ENCODE measurements at places on chromosomes 6 and 20. TPM values are rescaled to one million over a fixed set of nuclear protein-coding genes. Genes with fewer than 3 reads are reported as not detected.

DNA sequence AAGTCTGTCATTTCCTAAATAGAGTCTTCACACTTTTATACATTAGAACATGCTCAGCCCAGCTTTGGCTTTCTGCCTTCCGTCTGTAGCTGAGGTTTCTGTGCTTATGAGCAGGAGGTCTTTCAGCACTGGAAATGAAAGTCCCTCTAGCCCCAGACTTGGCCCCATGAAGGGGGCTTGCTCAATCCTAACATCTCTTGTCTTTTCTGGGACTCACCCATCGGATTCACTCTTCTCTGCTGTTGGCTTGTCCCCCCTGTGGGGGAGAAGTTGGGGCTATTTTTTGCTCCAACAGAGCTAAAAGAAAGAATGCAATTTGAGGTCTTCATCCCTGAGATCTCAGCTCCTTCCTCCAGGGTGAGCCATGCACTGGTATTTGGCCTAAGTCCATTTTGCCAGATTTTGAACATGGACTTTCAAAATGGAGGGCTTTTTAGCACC, 177.7 kb downstream of the MRPL14 start:
- DNase-seq: no peak

The KIF6 gene
- not detected for total RNA-seq

The JPH2 gene
- total RNA-seq: under 0.01 TPM

The GDAP1L1 gene
- not detected for total RNA-seq

GRCh38 chr20:4136078-4136966, 121.0 kb upstream of the RNF24 start:
- no peak for DNase-seq

GRCh38 chr6:30590509-30590908, 19.3 kb downstream of the ABCF1 start:
- no peak for DNase-seq

DNA sequence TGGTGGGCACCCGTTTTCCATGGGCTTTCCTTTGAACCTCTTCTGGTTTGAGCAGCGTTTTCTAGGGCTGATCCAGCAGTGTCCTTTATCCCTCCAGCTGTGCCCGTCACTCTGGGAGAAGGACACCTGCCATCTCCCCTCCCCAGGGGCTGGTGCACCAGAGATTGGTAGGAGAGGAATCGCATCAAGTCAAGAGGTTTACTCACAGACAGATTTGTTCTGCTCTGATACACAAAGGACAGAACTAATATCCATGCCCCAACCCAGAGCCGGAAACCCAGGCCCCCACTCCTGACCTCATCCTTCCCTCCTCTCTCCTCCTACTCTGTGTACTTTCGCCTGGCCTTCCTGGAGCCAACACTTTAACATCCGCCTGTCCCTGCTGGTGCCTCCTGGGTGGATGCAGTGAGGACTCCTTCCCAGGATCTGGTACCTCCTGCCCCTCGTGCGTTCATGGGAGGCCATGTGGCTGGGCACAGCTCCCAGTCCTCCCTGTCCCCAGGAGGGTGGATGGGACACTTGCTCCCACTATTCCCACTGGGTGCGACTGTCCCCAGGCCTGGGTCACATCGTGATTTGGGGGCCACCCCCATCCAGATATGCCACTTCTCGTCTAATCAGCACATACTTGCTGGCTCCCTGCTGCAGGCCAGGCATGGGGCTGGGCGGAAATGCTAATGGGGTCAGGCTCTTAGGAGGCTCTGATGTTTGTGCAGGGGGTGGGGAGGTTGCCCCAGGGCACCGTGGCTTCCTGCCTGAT, 286.3 kb downstream of the CDH4 start:
- no peak for DNase-seq

- DNase-seq: no peak
These were observed 47.9 kb upstream of the CLDN20 start for GRCh38 chr6:155215906-155216305.

The WFDC2 gene
- total RNA-seq: not detected

The FOXA2 gene
- 6.8 TPM for total RNA-seq

- DNase-seq: no peak
These were observed 108.3 kb upstream of the AKAP12 start for GRCh38 chr6:151131324-151132007.

DNA sequence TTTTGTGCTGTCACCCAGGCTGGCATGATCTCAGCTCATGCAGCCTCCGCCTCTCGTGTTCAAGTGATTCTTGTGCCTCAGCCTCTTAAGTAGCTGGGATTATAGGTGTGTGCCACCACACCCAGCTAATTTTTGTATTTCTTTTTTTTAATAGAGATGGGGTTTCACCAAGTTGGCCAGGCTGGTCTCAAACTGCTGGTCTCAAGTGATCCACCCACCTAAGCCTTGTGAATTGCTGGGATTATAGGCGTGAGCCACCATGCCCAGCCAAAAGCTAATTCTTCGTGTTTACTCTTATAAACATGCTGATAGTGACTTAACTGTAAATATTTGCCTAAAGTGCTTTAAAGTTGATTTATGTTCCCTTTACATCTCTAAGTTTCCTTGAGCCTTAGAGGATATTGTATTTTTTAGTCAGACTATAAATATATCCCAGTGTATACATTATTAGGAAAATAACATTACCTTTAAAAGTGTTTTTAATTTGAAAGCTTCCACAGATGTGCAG, 91.7 kb downstream of the COL21A1 start:
- DNase-seq: no peak

The MTCH1 gene
- 138 TPM for total RNA-seq

The TUBB2B gene
- under 0.01 TPM for total RNA-seq

- no peak for DNase-seq
These were observed 193.2 kb upstream of the MYLIP start for GRCh38 chr6:15935661-15936060.

GRCh38 chr20:6157345-6157744, 34.5 kb upstream of the FERMT1 start:
- DNase-seq: no peak

- DNase-seq: peak; percentile 97
These were observed 20.5 kb downstream of the PTK7 start for GRCh38 chr6:43096451-43097097.

The MLIP gene
- total RNA-seq: 0.53 TPM

DNA sequence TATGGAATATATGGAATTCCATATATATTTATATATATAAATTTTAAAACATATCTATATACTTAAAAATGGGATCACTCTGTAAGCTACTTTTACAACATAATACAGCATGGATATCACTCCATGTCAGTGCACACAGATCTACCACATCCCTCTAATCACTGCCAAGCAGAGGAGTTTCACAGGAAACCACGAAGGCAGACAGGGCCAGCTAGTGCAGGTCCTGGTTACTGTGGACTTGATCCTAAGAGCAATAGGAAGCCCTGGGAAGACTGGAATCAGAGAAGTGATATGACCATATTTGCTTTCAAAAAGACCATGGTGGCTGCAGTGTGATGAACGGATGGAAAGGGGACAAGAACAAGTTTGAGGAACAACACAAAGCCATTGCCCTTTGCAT, 40.0 kb upstream of the NRN1 start:
- no peak for DNase-seq

The CPNE5 gene
- total RNA-seq: not detected

- DNase-seq: no peak
These were observed 2.8 kb downstream of the PBX2 start for GRCh38 chr6:32187009-32187709.

The R3HDML gene
- not detected for total RNA-seq

The HFE gene
- 3.7 TPM for total RNA-seq

DNA sequence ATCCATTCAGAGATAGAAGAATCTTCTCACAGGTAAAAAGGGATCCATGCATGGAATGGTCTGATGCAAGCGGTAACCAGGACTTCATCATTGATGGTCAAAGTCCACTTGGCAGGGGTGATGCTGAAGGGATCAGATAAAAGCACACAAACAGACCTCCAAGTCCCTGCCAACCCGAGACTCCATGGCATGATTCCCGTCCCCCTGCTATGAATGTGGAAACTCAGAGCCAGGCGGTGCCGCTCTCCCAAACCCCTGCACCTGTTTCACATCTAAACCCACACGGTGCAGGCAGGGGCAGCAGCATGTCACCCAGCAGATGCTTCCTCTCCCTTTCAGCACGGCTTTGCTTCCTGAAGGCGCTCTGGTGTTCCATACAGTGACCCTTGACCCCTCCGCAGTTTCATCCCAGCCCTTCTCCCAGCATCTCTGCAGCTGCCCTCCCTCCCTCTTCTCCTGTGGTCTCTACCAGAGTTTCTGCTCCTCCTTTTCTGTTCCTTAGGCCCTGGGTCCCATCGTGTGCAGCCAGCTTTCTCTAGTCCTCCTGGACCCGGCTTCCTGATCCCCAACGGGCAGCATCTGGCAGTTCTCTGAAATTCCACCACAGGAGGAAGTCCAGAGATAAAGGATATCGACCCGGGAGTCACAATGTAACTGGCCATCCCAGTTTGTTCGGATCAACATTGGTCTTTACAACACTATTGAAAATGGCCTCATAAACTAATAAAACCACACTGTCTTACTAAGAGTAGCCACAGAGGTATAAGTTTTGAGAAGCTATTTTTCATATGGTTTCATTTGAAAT, 235.0 kb downstream of the TTLL2 start:
- no peak for DNase-seq

DNA sequence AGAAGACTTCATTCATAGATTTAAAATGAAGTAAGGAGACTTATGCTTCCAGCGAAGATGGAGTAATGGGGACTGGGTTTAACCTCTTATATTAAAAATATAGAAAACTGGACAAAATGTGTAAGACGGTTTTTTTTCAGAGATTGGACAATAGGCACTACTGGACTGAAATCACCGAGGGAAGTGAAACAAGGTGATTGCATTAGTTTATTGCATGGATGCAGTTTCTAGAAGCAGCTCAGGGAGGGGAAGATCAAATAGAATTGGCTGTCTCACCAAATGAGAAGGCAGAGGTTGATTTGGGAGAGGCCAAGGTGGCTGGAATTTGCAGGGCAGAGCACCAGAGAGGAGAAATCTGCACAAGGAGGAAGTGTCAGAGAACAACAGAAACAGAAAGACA, 162.6 kb downstream of the DNAH8 start:
- DNase-seq: no peak

- DNase-seq: peak; percentile 33
These were observed 16.9 kb upstream of the IL17F start for GRCh38 chr6:52261229-52261628.

The TFEB gene
- 13.2 TPM for total RNA-seq

GRCh38 chr20:31913431-31914157, 38.3 kb downstream of the PDRG1 start:
- no peak for DNase-seq

- peak; percentile 57 for DNase-seq
These were observed 20.1 kb downstream of the RNF24 start for GRCh38 chr20:3995067-3995748.

DNA sequence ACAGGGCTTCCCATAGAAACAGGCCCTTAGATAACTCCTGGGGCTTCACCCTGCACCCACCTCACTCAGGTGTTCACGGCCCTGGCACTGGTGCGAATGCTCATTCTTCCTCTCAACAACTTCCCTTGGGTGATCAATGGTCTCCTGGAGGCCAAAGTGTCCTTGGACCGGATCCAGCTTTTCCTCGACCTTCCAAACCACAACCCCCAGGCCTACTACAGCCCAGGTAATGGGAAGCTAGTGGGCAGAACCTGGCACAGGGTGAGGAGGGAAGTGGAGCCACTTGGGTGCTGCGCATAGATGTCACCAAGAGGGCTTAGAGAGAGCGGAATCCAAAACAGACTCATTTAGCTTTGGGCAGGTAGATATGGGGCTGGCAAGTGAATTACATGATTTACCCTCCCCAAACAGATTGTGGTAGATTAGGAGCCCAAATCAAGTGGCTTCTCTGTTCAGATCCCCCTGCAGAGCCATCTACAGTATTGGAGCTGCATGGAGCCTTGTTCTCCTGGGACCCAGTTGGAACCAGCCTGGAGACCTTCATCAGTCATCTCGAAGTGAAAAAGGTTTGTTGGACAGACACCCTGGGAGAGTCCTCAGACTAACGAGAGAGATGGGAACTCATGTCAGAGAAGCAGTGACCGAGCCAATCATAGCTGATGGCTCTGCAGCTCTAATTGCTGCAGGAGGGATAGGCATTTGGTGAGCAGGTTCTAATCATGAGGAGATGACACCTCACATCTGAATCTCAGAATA, 8.5 kb downstream of the ABCC10 start:
- no peak for DNase-seq

GRCh38 chr6:33450434-33450833, 3.9 kb upstream of the ZBTB9 start:
- DNase-seq: no peak

DNA sequence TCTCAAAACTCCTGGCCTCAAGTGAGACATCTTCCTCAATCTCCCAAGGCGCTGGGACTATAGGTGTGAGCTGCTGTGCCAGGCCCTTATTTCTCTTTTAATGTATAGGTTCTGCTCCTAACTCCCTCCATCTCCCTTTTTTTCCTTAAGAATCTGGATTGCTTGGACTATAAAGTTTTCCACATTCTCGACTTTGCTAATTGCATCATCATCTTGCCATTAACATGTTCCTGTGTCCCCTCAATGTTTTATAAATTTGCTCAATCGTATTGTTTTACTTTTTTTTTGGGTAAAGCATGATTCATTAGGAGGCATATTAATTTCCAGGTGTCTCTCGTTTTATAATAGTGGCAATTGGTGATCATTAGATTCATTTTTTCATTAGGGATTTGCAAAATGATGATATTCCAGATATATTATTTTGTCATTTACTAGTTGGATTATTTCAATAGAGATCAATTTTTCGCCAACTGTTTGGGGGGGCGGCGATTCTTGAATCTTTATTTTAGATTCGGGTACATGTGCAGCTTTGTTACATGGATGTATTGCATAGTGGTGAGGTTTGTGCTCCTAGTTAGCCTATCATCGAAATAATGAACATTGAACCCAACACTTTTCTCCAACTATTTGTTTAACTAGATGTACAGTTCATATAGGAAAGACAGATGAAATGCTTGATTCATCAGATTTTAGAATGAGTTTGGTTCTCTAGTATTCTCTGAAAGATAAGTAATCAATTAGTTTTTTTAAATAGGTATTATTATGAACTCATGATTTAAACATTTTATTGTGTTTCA, 68.7 kb downstream of the CBFA2T2 start:
- DNase-seq: no peak

DNA sequence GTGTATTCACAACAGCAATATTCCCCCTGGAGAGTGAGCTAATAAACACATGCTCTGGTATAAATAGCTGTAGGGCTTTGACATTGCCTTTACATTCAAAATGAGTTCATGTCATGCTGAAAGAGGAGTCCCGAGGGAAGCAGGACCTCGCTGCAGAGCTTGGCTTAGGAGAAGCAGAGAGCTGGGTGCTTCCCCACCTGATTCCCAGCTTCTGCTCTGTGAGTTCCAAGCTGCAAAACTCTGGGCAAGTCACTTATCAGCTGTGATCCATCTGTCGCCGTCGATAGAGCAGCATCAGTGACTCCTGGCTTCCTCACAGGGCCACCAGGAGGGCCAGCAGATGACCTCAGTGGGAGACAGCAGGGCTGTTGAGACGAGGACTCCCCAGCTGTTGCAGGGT, 241.8 kb downstream of the ANKRD60 start:
- no peak for DNase-seq

DNA sequence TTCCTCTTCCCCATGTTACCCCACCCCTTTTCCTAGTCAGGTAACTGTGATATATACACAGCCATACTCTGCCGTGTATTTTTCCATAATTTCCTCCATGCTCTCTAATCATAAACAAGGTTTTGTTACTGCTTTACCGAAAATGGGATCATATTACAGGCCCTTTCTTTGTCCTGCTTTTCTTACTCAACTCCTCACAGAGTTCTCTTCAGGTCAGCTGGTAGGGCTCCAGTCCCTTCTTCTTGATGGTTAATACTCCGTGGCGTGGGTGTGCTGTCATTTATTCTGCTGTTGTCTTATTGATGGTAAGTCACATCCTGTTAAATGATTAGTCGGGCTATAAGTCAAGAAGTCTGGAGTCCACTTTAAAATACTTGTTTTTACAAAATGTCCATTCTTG, 24.9 kb upstream of the PI16 start:
- DNase-seq: peak; percentile 56

The AIG1 gene
- 63.5 TPM for total RNA-seq

GRCh38 chr20:7171911-7172310, 404.4 kb downstream of the BMP2 start:
- DNase-seq: no peak
